ENCODE measurements at places on chromosomes 1 and 21. TPM values are rescaled to one million over a fixed set of nuclear protein-coding genes. Genes with fewer than 3 reads are reported as not detected.

Gene FHL3
- 10.4 TPM for total RNA-seq

Gene POGK
- 43.2 TPM for total RNA-seq

Gene MTF1
- total RNA-seq: 24.9 TPM

Gene MYCL
- total RNA-seq: 0.15 TPM

Gene PNRC2
- 135 TPM for total RNA-seq

GRCh38 chr1:87795615-87796337 lies 467.1 kb downstream of the LMO4 start:
- DNase-seq: no peak

GRCh38 chr1:185315445-185316071 lies 1.5 kb downstream of the IVNS1ABP start:
- DNase-seq: no peak

- no peak for DNase-seq
Observed at GRCh38 chr1:30817077-30817438, 59.5 kb upstream of the LAPTM5 start.

- DNase-seq: no peak
Observed at GRCh38 chr1:245356891-245357585, 202.3 kb downstream of the KIF26B start.

Data from T-cell (primary cell).